MM.1S (cell line): ENCODE measurements at places on chromosomes 2 and 18.

- DNase-seq = no peak
Measured at GRCh38 chr2:104850361-104851290, 3.3 kb upstream of the POU3F3 start.

- no peak for DNase-seq
Measured at GRCh38 chr2:219344751-219345430, 12.3 kb upstream of the RESP18 start.

DNA sequence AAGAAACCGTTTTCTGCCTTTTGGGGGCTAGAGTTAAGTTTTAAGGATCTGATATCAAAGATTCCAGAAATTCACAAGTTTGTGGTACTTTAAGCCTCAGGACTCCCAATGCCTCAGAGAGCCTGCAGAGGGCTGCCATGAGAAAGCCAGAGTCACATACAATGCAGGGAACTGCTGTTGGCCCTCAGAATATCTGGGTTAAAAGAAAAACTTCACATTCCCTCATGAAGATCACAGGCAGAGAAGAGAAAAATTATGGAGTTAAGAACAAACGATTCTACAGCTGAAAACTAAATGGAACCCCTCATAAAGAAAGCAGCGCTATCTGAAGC lies 39.5 kb downstream of the HDAC4 start:
- no peak for DNase-seq

DNA sequence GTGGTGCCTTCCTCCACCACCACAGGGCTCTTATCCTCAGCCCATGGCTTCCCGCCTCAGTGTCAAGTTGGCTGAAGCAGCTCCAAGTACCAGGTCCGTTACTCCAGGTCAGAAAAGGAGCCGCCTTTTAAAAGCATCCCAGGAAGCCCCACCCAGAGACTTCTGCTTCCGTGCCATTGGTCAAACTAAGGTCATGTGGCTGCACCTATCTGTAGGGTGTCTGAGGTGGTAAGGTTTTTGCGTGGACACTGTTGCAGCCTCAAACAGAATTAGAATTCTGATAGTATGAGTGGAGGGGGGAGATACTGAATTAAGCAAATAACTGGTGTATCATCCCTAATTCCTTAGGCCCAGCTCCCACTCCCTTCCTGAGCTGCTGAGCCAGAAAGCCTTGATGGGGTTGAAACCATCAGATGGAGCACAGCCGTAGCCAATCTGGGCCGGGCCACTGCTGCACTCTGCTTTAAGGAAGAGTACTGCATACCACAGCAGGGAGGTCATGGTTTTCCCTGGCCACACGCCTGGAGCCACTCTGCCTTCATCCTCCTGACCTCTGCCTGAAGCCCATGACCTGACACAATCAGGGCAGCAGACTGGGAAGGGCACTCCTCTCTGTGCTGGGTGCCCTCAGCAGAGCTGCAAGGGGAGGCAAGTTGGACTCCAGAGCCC lies 8.4 kb downstream of the TMEM247 start:
- no peak for DNase-seq

DNA sequence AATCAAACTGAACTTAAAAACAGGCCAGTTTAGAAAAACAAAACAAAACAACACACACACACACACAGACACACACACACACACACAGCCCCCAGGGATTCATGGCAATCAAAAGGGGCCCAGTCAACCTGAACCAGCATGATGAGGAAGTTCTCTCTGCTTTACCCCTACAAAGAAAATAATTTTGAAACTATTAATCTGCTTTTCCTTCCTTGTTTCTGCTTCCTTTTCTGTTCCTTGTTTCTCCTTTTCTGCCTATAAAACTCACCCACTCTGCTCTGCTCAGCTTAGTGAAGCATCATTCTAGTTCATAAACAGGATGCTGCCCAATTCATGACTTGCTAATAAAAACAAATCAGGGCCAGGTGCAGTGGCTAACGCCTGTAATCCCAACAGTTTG lies 203.1 kb downstream of the RAB3GAP1 start:
- no peak for DNase-seq

- no peak for DNase-seq
Measured at GRCh38 chr2:199734011-199734410, 117.0 kb downstream of the FTCDNL1 start.

GRCh38 chr2:425947-426346 lies 138.1 kb upstream of the ALKAL2 start:
- no peak for DNase-seq

- DNase-seq = no peak
Measured at GRCh38 chr2:149423630-149424029, 93.2 kb downstream of the LYPD6 start.

DNA sequence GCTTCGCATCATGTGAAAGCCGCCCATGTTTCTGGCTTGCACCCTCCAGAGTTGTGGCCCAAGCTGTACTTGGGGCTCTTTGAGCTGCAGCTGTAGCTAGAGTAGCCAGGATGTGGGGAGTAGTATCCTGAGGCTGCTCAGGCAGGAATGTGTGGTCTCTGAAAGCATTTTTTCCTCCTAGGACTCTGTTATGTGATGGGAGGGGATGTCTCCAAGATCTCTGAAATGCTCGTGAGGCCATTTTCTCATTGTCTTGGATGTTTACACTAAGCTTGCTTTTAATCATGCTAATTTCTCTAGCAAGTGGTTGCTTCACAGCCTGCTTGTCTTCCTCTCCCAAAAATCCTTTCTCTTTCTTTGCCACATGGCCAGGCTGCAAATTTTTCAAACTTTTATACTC lies 687.6 kb downstream of the DCDC2C start:
- no peak for DNase-seq

DNA sequence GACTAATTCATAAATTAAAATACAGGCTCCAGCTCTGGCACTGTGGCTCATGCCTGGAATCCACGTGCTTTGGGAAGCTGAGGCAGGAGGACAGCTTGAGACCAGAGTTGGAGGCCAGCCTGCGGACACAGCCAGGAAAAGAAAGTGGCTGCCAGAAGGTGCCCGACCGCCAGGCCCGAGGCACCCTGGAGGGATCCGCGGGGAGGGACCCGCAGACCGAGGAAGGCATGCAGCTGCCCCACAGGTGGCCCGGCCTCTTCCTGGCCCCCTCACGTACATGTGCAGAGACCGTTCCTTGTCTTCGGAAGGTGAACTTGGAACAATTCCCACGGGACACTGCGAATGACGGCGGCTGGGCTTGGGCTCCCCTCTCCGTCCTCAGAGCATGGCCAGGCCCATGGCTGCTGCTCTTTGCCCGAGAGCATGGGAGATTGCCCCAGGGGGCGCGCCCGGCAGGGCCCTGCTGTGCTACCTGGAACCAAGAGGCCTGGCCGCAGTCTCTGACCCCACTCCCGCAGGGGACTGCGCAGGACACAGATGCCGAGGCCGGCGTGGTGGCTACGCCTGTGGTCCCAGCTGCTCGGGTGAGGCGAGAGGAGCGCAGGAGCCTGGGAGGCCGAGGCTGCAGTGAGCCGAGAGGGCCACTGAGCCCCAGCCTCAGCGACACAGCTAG lies 55.6 kb upstream of the IMP4 start:
- DNase-seq = no peak

DNA sequence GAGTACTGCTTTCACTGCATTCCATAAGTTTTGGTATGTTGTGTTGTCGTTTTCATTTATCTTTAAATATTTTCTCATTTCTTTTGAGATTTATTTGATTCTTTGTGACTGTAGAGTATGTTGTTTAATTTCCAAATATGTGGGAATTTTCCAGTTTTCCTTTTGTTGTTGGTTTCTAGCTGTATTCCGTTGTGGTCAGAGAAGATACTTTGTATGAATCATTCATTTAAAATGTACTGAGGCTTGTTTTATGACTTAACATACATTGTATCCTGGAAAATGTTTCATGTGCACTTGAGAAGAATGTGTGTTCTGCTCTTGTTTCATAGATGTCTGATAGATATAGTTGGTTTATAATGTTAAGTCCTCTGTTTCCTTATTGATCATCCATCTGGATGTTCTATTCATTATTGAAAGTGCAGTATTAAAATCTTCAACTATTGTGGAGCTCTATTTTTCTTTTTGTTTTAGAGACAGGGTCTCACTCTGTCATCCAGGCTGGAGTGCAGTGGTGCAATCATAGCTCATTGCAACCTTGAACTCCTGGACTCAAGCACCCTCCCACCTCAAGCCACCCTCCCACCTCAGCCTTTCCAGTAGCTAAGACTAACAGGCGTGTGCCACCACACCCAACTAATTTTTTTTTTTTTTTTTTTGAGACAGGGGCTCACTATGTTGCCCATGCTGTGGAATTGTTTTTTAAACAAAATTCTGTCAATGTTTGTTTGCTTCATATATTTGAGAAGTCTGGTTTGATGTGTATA lies 96.8 kb downstream of the TAF4B start:
- no peak for DNase-seq

DNA sequence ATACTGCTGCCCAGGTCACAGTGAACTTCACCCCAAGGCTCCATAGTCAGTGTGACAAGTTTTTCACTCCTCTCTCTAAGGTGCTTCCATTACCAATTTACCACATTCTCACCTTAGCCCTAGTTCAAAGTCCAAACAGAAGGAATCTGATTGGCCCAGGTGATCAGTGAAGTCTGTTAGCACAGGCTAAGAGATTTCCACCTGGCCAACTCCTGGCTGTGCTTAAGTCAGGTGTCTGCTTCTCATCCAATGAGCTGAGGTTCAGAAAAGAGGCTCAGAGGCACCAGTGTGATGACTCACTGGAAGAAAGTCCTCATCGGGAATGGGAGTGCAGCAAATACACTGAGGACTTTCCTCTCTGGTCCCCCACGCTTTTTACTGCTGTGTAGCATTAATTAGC lies 164.4 kb upstream of the MGAT5 start:
- DNase-seq = no peak

DNA sequence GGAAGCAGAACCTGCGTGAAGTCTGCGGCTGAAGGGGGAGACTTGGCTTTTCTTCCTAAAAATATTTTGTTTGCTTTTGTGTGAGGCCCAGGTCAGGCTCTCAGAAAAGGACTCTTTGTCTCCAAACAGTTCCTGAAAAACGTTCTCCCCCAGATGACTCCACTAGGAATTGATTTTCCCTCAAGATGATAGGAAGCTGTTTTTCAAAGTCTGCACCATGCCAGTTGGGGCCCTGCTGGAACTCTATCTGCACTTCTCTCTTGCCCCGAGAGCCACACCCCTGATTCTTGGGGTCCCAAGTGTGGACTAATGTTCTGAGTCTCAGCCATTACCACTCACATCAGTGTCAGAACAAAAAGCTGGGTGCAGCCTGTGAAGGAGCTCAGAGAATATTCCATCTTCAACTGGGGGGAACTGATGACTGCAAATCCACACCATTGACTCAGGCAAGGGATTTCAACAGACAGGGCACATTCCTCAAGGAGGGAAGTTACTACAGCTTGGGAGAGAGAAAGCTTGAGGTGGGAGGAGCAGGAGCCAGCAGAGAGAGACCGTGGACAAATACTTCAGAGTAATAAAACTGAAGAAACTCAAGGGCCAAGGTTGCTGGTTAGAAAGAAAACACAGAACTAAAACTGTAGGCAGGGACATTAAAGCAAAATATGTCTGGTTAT lies 768.3 kb downstream of the RNF144A start:
- DNase-seq = no peak

DNA sequence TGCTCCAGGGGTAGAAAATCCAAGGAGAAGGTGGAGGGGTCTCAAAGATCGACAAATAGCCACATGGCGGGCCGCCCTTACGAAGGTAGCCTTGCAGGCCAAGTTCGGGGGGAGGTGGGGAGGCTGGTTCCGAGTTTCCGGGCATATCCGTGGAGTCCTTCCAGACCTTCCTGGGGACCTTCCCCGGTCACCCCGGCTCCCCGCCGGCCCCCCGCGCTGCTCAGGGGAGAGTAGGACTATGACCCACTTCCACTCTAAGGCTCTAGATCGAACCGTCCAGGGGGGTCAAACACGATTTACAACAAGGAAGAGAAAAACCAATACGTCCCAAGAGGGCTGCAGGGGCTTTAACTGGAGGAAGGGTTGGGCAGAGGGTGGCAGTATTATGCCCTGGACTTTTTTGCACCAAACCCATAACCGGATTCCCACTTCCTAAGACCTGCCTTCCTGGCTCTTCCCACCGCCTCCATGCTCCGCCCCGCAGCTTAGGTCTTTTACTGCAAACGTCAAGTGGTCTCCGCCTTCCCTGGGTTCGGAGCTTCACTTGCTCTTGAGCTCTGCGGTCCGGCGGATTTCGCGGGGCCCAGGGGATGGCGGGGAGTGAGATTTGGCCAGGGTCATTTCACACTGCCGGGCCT lies 779 bp upstream of the LYPD6 start:
- peak; percentile 13 for DNase-seq

DNA sequence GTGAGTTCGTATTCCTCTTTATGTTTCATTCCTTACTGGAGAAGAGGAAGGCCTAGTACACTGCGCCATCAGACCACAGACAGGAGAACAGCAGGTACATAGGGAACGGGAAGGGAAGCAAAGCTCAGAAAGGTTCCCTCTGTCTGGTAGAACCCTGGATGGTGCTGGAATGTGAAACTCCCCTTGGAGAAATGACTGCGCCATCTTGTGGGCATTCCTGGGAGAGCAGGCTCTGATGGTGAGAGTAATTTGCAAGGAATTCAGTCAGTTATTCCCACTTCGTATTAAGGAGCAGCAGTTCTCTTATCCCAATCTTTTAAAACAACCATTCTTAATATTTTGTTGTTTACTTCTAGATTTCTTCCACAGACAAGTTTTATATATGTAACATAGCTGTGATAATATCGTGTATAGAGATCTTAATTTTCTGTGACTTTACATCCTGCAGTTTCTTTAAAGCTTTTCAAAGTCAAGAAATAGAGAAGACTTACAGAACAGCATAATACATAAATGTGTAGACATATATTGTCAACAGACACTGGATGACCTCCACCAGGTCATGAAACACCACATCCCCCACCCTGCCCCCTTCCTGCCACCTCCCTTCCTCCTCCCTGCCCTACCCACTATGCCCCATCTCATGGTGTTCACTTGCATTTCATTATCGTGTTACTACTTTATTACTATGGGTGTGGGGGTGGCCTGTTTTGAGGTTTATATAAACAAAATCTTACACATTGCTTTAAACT lies 83.9 kb downstream of the ARHGEF4 start:
- DNase-seq = peak; percentile 15

- no peak for DNase-seq
Measured at GRCh38 chr2:171225302-171225980, 64.7 kb upstream of the TLK1 start.

- DNase-seq = no peak
Measured at GRCh38 chr2:215189393-215189792, 51.0 kb upstream of the ABCA12 start.

GRCh38 chr2:15367715-15368114 lies 193.4 kb downstream of the NBAS start:
- no peak for DNase-seq

GRCh38 chr2:18301421-18302139 lies 258.9 kb downstream of the RDH14 start:
- no peak for DNase-seq

- no peak for DNase-seq
Measured at GRCh38 chr2:217656316-217656715, 346.5 kb downstream of the TNS1 start.

GRCh38 chr18:68992719-68993482 lies 195.0 kb downstream of the CCDC102B start:
- DNase-seq = peak; percentile 86

- DNase-seq = no peak
Measured at GRCh38 chr2:117065912-117066311, 748.6 kb upstream of the DDX18 start.

GRCh38 chr2:102252236-102252635 lies 59.1 kb upstream of the IL1RL1 start:
- no peak for DNase-seq
